ENCODE measurements at places on chromosomes 4 and X.

DNA sequence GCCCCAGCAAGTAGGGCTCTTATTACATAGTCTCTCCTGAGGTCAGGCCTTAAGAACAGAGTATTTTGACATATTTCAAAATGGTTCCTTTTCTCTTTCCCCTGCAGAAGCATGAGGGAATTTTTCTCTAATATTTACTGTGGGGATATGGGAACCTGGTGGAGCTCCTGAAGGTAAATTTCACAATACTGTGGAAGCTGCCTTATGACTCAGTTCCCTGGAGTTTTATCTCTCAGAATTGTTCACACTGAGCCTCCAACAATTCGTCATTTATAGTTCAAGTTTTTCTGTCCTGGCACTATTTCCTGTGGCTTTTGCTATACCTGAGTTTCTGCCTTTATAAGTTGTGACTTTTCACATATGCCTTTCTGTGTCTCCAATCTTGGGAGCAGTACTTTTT is 607.2 kb upstream of the NDST4 start:
- peak; percentile 13 for DNase-seq

- DNase-seq, result no peak
Observed at GRCh38 chrX:5242091-5242790, 986.4 kb downstream of the NLGN4X start.

DNA sequence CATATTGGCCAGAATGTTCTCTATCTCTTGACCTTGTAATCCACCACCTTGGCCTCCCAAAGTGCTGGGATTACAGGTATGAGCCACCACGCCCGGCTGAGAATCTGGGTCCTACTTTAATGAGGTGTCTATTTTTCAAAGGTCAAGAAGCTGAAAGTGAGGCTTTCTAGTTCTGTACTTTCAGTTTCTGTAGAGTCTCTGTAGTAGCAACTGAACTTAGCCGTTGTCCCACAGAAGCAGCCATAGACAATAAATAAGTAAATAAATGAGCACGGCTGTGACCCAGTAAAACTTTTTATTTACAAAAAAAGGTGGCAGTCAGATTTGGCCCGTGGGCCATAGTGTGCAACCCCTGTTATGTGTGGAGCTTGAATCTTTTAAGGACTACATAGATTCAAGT is 92.0 kb downstream of the FNIP2 start:
- DNase-seq, result no peak

DNA sequence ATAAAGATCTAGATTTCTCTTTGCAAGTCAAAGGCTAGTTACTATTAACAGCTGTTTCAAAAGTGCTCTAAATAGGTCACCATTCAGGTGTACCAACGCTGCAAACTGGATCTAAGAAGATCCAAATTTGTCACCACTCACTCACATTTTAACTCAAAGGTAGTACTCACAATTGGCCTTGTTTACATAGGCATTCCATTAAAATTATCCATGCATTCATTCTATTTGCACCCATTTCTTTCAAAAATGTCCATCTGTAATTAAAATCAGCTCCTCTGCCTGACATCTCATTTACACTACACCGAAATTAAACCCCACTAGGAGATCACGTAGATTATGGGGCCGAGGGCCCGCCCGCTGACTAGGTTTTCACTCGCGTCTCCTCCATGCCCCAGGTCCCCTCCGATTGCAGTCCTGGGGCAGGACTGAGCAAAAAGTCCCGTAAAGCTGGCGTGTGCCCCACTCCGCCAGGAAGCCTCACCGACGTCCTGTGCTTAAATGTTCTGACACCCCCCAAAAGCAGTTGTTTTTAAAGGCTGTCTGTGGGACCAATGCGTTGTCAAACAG is 1.3 kb upstream of the ING2 start:
- DNase-seq, result peak; percentile 49

- DNase-seq, result no peak
Observed at GRCh38 chrX:152573866-152574265, 63.8 kb upstream of the GABRQ start.
